ENCODE measurements at places on chromosomes 12 and 14. TPM values are rescaled to one million over a fixed set of nuclear protein-coding genes. Genes with fewer than 3 reads are reported as not detected.

FRS2 gene
- 33.2 TPM for total RNA-seq

GLT8D2 gene
- total RNA-seq = 14.8 TPM

SYNDIG1L gene
- under 0.01 TPM for total RNA-seq

RNASE7 gene
- not detected for total RNA-seq

DAO gene
- not detected for total RNA-seq

CYP46A1 gene
- 0.56 TPM for total RNA-seq

Data from regular cardiac myocyte (primary cell).